CD4-positive, alpha-beta T cell treated with Interleukin-6 at 100 ng/mL for 8 hours (primary cell): ENCODE measurements at places on chromosomes 3 and 15.

GRCh38 chr15:90594301-90594738 lies 64.6 kb downstream of the CRTC3 start:
- DNase-seq = peak; percentile 94

DNA sequence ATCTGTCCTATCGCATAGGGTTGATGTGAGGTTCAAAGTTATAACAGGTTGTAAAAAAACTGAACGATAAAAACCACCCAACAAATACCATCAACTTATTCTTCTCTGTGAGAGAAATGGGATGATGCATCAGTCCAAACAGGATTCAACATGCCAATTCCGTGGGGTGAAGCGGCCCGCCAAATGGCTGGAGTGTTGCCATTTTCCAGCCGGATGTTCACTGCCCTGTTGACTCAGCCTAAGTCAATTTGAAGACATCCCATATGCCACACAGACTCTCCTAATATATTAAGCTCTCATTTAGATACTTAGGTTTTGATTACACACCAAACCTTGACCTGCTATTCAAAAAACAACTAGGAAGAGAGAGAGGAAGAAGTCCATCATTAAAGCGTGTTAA lies 311.1 kb downstream of the VPS13C start:
- DNase-seq = no peak

DNA sequence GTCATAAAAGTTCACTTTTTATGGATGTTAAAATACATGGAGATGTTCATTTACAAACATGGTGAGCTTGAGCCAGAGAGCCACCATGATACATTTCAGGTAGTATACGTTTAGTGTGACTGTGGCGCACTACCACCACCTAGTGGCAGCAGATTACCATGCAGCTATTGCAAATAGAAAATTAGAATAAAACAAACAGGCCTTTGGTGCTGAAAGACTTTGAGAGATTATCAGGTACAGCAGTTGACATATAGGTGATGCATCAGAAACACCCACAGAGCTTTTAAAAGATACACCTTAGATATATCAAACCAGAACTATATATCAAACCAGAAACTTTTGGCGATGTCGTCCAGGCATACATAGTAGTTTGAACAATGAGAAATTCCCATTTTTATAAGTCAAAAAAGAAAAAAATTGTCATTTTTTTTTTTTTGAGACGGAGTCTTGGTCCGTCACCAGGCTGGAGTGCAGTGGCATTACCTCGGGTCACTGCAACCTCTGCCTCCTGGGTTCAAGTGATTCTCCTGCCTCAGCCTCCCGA lies 42.0 kb upstream of the ICE2 start:
- DNase-seq = peak; percentile 71

DNA sequence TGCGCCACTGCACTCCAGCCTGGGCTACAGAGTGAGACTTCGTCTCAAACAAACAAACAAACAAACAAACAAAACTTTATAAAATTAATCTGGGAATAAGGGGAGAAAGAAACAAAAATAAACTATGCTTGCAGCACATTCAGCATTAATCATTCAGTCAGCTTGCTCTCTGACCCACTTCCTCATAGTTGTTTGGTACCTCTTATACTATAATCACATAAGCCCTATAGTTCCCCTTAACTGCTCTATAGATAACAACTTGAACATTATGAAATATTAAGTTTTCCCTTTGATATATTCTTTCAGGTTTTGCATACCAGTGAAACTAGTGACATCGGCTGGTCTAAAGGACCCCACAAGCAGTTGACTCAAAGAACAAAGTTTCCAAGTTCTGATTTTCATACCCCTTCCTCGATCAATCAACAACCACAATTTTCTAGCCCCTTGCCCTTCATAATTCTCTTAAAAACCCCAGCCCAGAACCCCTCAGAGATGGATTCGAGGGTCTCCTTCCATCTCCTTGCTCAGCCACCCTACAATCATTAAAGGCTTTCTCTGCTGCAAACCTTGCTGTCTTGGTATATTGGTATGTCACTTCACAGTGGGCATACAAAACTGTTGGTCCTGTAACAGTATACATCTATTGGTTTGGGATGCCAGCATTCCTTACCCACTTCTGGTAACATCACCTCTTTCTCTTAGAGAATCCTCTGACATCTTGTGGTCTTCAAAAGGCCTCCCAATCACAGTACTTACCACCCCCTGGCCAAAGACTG lies 26.4 kb downstream of the BCL2L10 start:
- no peak for DNase-seq

GRCh38 chr3:25904206-25904605 lies 114.3 kb downstream of the OXSM start:
- DNase-seq = no peak

- DNase-seq = no peak
These were observed 3.7 kb upstream of the NGRN start for GRCh38 chr15:90261811-90262210.

DNA sequence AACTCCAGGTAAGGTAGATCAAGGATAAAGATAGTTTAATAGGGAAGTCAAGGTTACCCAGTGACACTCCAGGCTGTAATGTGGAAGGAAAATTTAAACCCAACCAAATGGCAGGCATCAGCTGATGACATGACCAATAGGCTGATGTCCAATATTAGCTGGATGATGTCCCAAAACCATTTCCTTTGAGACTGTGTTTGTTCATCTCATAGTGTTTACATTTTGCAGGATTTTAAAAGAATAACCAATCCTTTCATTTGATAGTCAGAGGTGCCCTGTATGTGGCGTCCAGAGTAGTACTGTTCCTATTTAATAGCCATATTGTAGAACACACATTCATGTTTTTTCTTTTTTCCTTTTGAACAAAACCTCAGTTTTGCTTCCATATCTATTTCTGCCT lies 23.3 kb upstream of the TMEM158 start:
- DNase-seq = no peak

- DNase-seq = no peak
These were observed 38.2 kb downstream of the BOC start for GRCh38 chr3:113249601-113250000.
